ENCODE measurements at places on chromosomes 5 and 9. TPM values are rescaled to one million over a fixed set of nuclear protein-coding genes. Genes with fewer than 3 reads are reported as not detected.

- no peak for DNase-seq
Measured at GRCh38 chr5:32115985-32116384, 58.1 kb downstream of the GOLPH3 start.

- DNase-seq: no peak
Measured at GRCh38 chr5:72746736-72747135, 69.7 kb upstream of the TNPO1 start.

GRCh38 chr9:129027685-129028191 is 393 bp downstream of the SH3GLB2 start:
- no peak for DNase-seq

- peak; percentile 64 for DNase-seq
Measured at GRCh38 chr9:97237951-97238889, 69.2 kb upstream of the CCDC180 start.

DNA sequence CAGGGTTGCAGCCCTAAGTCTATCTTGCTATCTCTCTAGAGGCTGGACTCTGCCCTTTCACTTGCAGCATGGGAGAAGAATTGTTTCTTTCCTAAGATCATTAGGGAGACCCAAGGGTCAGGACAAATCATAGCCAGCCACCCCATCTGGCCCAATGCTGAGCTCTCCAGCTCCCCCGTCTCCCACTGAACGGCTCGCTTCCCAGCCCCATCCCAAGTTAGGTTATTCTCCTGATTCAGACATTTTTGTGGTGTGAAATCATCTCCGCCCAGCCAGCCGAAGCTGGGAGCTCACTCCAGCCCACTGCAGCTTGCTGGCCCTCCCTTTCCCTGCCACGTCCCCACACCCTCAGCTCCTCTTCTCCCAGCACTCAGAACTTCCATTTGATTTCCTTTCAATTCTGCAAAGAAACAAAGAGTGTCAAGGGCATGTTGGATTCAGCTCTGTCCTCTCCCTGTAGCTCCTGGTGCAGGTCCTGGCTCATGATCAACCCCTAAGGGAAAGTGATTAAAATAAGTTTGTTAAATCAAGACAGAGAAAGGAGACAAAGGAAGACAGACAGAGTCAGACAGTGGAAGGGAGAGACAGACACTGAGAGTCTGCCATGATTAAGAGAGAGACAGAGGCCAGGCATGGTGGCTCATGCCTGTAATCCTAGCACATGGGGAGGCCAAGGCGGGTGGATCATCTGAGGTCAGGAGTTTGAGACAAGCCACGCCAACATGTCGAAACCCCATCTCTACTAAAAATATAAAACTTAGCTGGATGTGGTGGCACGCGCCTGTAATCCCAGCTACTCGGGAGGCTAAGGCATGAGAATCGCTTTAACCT is 12.6 kb upstream of the SPARC start:
- peak; percentile 98 for DNase-seq

DNA sequence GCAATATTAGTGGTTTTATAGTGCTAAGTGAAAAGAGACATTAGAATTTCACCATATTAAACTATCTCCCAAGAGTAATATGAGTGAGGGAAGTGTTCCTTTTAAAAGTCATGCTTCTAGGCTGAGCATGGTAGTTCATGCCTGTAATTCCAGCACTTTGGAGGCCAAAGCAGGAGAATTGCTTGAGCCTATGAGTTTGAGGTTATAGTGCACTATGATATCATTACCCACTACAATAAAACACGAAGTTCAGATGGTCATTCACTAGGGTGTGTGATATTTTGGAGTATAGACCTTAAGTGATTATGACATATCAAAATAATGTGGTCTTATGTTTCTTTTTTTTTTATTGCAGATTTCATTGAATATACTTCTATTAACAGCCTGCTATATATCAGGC is 6.7 kb downstream of the KIF2A start:
- no peak for DNase-seq

GRCh38 chr9:69149321-69149807 is 24.7 kb upstream of the TJP2 start:
- peak; percentile 83 for DNase-seq

- no peak for DNase-seq
Measured at GRCh38 chr5:87185838-87186237, 81.8 kb upstream of the RASA1 start.

DNA sequence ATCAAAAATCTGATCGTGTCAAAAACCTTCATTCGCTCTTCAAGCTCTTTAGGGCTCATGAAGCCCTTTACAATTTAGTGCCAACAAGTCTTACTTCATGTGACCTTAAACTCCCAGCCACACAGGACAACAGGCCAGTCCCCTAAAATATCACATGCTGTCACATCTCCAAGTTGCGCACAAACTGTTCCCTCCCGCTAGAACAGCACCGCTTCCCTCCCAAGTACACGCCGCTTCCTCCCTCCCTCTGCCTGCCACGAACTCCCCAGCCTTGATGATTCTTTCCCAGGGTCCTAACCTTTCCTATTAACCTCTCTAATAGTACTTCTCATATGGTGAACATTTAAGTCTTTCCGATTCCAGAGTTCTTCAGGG is 91.2 kb downstream of the TLE1 start:
- no peak for DNase-seq

GRCh38 chr5:167720676-167721260 is 570.7 kb upstream of the WWC1 start:
- DNase-seq: no peak

GRCh38 chr5:124102486-124102885 is 590.5 kb downstream of the CSNK1G3 start:
- DNase-seq: no peak

Gene LOX
- total RNA-seq: 193 TPM

Gene KLF4
- 16.8 TPM for total RNA-seq

Gene ADRB2
- total RNA-seq: 0.16 TPM

Gene CSF2
- total RNA-seq: not detected

Gene SOWAHA
- total RNA-seq: not detected

DNA sequence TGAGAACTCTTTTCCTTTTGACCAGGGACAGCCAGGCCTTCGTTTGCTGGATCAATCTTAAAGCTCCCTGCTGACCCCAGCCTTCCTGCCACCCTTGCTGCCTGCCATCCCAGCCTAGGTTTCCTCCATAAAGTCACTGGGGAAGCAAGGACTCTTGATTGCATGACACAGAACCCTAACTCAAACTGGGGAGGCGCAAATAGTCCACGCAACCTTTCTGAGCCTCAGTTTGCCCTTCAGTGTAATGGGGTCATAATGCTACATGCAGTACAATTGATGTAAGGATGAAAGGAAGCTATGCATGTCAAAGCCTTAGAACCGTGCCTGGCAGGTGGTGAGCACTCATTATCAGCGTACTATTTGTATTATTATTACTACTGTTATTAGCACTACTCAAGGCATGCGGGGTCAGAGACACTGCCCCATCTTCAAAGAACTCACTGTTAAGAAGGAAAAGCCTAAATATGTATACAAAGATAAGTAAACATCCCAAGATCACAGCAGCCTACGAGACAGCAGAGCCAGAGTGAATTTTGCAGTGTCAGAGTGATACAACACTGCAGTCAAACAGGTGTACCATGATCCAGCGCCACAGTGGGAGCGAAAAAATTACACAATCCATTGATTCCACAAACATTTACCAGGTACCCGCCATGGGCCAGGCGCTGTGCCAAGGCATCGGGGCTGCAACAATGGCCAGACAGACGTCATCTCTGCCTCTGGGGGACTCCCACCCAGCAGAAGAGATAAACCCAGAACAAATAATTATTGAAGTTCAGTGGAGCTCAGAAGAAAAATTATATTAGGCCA is 16.9 kb upstream of the CPLX2 start:
- no peak for DNase-seq

GRCh38 chr5:43533646-43534045 is 18.7 kb upstream of the C5orf34 start:
- no peak for DNase-seq

- peak; percentile 68 for DNase-seq
Measured at GRCh38 chr5:68245319-68245718, 29.8 kb downstream of the PIK3R1 start.

DNA sequence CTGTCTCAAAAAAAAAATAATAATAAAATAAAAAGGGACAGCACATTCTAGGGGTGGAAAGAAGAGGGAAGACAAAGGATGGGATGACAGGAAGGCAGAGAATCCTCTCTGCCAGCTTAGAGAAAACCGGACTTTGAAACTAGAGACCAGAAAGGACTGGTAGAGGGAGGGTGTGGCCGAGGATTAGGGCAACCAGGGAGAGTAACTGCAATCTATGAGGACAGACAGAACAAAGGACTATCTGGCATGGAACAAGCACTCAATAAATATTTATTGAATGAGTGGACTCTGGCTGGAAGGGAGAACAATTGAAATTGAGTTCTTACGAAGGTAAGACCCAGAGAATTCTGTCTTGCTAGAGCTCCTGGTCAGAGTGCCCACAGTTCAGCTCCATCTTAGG is 2.4 kb downstream of the GBA2 start:
- DNase-seq: peak; percentile 42

Gene PCDHGA8
- total RNA-seq: 2.5 TPM

GRCh38 chr5:137092831-137093230 is 406.3 kb downstream of the SPOCK1 start:
- DNase-seq: no peak

- DNase-seq: no peak
Measured at GRCh38 chr5:178515776-178516503, 74.3 kb downstream of the COL23A1 start.

Gene SNCAIP
- 0.57 TPM for total RNA-seq

- DNase-seq: no peak
Measured at GRCh38 chr9:93667627-93668026, 91.2 kb downstream of the PHF2 start.

GRCh38 chr5:10885026-10885425 is 124.0 kb upstream of the DAP start:
- DNase-seq: no peak

Gene GTF2H2
- total RNA-seq: 33.2 TPM

Gene ARHGEF39
- total RNA-seq: 3.9 TPM

Gene SLC30A5
- total RNA-seq: 28.5 TPM

Gene PCDHB5
- 0.45 TPM for total RNA-seq

Gene EQTN
- not detected for total RNA-seq

Gene PCDHA13
- total RNA-seq: 0.08 TPM

Gene HTR4
- not detected for total RNA-seq

DNA sequence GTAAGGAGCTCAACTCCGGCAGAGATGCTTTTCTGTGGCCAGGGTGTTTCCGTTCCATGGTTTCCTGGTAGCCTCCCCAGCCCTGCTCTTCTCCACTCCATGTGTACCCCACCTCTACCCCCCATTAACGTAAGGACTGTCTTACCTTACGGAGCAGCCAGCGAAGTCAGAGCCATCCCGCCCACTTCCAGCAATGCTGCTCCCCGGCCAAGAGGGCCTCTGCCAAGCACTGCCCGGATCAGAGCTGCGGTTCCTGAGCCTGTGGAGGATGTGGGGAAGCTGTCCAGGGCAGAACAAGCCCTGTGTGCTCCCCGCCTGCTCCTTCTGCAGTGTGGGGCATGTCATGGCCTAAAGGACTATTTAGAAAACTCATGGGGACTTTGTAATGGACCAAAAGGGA is 261.2 kb downstream of the GADD45G start:
- DNase-seq: no peak

GRCh38 chr9:109816490-109816889 is 36.5 kb downstream of the PALM2AKAP2 start:
- peak; percentile 94 for DNase-seq

Gene ACSL6
- not detected for total RNA-seq
